ENCODE measurements at places on chromosomes 2 and 18. TPM values are rescaled to one million over a fixed set of nuclear protein-coding genes. Genes with fewer than 3 reads are reported as not detected.

DNA sequence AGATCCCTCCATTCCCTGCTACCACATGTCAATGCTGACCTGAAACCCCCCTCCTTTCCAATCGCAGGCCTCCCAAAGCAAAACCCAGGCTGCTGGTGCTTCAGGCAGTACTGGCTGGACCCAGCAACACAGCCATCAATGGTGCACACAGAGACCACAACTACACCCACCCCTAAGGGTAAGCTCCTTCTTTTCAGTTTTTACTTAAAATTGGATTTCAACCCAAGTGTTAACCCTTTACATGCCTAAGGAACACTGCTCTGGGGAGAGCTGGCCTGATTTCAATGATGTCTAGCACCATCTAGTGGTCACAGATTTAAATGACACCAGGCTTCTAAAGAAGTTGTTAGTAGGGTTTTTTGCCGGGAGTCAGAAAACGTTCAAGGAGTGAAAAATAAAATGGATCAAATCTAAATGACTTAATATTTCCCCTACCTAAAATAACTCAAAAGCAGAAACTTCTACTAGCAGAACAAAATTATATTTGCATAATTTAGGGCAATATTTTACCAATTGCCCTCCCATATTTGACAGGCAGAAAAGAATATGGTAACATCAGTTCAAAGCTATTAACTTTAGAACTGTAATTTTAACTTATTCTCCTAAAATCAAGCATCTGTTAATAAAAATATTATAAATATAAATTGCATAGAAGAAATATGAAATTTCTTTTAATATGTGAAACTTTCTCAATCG lies 24.6 kb downstream of the FECH start:
- ATAC-seq: peak; percentile 47

Gene SPC25
- total RNA-seq: 15.7 TPM

- ATAC-seq: no peak
These were observed 59.0 kb downstream of the TMEM247 start for GRCh38 chr2:46538393-46538792.

GRCh38 chr18:21196426-21196825 lies 45.6 kb upstream of the GREB1L start:
- ATAC-seq: no peak

GRCh38 chr2:7034303-7034702 lies 117.1 kb downstream of the RNF144A start:
- no peak for ATAC-seq

DNA sequence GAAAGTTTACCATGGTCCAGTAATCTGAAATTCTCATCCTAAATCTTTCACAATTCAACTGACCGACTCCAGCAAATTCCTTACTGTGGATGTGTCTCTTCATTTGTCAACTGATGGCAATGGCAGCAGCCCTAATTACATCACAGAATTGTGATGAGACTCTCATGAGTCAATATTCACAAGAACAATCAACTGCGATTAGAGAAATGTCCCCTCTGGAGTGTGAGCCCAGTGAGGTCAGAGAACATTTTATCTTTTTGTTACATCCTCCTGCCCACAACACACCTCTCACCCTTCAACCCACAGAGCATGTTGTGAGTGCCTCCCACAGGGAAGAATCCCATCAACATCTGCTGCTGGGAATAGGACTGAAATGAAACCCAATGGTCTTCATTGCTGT lies 73.6 kb downstream of the CD226 start:
- no peak for ATAC-seq

GRCh38 chr18:48592540-48593171 lies 53.8 kb downstream of the CTIF start:
- no peak for ATAC-seq

Gene PLB1
- 1.5 TPM for total RNA-seq

Gene CACNB4
- 58.4 TPM for total RNA-seq

DNA sequence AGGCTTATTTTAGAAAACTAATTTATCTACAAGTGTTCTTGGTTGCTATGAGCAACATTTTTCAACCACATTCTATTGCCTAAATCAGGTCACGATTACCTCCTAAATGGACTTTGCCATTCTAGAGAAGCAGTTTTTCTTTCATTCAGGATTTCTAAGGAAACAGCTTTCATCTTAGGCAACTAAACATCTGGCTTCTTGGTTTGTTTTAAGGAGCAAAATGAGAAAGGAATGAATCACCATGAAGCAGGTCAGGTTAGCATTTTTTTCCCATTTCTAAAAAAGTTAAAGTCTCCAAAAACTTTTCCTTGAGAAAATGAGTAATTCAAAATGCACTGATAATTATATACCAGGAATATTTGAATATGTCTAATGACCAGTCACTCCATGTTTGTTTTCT lies 114.8 kb downstream of the GAREM1 start:
- no peak for ATAC-seq

DNA sequence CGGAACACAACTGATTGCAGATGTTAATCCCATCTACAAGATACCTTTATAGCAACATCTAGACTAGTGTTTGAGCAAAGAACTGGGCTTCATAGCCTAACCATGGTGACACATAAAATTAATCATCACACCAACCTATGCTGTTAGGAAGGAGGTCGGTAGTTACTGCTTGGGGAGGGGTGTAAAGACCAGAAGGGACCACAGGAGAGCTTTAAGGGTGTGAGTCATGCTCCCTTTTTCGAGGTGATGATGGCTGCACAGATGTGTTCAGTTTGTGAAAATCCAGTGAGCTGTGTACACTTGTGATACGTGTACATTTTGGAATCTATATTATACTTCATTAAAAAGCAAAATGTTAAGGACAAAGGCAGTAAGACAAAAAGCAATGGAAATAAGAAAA lies 4.6 kb upstream of the SEH1L start:
- no peak for ATAC-seq

GRCh38 chr18:55592106-55592505 lies 4.1 kb upstream of the TCF4 start:
- no peak for ATAC-seq

Gene TMEM37
- 1.4 TPM for total RNA-seq

GRCh38 chr2:16729335-16729734 lies 63.7 kb upstream of the CYRIA start:
- ATAC-seq: no peak

DNA sequence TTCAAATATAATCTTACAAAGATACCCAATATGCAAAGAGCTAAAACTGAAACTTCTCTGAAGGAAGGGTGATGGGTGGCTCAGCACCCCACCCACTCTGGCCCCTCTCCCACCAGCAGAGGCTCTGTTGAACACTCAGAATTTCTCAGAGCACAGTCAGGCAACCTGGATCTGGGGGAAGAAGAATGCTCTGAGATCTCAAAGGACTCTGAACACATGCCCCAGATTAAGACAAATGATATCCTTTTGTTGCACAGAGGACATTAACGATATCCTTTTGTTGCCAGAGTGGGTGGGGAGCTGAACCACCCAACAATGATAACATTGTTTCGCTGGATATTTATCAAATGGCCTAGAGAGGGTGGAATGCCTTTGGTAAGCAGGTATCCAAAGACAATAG lies 104.8 kb downstream of the LBH start:
- peak; percentile 64 for ATAC-seq

- ATAC-seq: no peak
These were observed 38.8 kb downstream of the ADAM23 start for GRCh38 chr2:206482123-206482522.

DNA sequence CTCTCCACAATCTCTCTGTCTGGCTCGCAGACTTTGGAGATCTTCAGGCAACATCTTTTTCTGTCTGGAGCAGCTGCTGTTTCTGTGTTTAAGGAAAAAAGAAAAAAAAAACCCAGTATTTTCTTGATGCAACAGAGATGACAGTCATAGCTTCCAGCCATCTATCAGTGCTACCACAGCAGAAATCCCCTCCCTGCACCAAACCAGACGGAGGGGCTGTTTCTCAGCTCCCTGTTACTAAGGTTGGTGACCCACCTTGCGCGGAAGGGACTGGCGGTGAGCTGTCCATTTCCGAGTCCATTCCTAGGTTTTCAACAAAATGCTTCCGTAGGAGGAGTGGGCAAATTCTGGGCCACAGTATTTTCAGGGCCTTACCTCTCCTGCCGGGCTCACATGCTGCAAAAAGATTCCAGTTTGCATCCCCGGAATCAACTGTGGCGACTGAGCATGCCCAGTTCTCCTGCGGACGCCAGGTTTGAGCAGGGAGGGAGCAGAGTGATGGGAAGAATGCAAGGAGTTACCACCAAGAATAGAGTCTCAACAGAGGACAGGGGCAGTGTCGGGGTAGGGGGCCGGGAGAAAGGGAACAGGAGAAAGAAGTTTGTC lies 1.2 kb downstream of the SLC4A10 start:
- peak; percentile 62 for ATAC-seq

Gene CPLX4
- total RNA-seq: not detected

GRCh38 chr2:24365826-24366225 lies 5.5 kb upstream of the ITSN2 start:
- no peak for ATAC-seq

GRCh38 chr2:213246497-213247281 lies 37.6 kb upstream of the SPAG16 start:
- ATAC-seq: peak; percentile 20

Gene TRPM8
- total RNA-seq: 2.2 TPM

DNA sequence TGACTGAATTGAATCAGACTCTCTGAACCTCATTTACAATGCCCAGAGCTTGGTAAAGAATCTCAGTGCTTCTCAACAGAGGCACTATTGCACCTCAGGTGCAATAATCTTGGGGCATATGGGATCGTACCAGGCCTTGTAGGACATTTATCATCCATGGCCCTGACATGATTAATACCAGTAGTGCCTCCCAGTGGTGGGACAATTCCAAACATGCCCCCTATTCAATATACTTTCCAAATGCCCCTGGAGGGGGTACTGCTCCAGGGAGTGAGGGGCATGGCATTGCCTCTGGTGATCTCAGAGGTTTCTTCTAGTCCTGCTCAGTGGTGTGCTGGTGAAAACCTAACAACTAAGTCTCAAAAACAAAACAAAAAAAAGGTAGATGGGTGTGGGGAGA lies 174.9 kb upstream of the SMAD2 start:
- no peak for ATAC-seq

GRCh38 chr2:216936954-216937357 lies 77.1 kb upstream of the TNP1 start:
- peak; percentile 78 for ATAC-seq

Gene POMC
- total RNA-seq: not detected

DNA sequence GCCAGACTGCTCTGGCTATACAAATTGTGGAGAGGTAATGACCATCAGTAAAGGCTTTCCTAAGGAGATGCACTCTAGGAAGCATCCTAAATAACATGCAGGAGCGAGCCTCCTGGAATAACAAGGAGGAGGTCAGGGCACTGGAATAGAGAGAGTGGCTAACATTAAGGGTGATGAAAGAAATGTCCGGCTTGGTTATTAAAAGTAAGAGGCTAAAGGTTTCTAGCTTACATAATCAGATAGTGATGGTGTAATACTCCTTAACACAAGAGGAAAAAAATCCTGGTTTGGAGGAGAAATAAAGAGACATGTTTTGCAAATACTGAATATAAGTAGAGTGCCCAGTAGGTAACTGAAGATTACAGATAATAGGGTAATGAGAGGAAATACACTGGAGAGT lies 365.7 kb downstream of the ZEB2 start:
- ATAC-seq: no peak

Gene GALR1
- total RNA-seq: 0.29 TPM

- no peak for ATAC-seq
These were observed 117.4 kb downstream of the MBP start for GRCh38 chr18:77015169-77015568.
